ENCODE measurements at places on chromosomes 3 and 15.

- DNase-seq = no peak
Measured at GRCh38 chr15:72800833-72801481, 17.4 kb upstream of the ADPGK start.

GRCh38 chr15:57135800-57136199 lies 217.4 kb downstream of the TCF12 start:
- DNase-seq = no peak

DNA sequence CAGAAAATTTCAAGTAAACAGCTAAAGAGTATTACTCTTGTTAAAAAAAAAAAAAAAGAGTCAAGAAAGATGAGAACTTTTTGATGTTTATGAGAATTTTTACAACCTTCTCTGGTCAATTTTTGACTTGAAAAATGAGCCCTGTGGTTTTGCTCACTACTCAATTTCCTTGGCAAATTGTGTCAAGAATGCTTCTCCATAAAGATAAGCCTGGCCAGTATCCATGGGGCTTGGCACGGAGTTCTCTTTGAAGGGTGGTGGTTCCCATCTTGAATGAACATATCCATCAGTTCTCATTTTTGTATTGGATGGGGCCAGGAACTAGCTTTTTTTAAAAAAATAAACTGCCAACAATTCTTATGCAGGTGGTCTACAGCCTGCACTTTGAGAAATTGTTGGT lies 179.9 kb downstream of the RYR3 start:
- DNase-seq = no peak

GRCh38 chr3:117105686-117106085 lies 396.1 kb downstream of the TUSC7 start:
- DNase-seq = no peak

DNA sequence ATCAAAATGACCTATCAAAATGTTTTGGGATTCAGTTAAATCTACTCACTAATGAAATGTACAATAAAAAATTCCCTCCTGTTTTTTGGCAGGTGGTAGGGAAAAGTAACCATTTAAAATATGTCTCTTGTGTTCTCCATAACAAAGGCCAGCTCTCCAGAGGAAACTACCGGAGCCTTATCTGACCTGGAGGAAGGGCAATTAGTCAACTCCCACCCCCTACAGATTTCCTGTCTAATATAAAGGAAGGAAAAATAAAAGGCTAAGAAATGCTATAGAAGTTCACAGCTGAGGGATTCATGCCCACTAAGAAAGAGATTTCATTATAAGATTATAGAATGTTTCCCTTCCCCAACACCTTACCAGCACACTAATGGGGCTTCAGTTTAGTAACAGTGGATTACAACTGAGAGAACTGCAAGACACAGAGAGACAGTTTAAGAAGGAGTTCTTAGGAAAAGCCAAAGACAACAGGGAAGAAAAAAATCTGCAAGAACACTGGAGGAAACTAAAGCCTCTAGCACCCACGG lies 376.5 kb upstream of the KCNMB2 start:
- no peak for DNase-seq

DNA sequence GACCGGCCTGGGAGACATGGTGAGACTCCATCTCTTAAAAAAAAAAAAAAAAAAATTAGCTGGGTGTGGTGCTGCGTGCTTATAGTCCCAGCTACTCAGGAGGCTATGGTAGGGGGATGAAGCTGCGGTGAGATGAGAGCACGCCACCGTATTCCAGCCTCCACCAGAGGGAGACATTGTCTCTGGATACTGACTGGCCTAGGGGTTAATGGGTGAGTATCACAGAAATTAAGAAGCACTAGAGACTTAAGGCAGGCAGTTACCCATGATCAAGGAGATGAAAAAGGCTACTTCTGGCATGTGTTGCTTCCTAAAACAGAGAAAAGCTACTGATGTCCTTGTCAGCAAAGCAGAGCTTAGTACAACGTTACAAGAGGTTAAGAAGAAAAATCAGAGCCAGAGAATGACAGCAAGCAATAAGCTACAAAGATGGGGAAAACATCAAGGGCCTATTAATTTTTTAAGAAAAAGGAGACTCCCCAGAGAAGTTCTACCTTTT lies 8.6 kb downstream of the TFRC start:
- peak; percentile 67 for DNase-seq

GRCh38 chr3:187740421-187741399 lies 4.6 kb downstream of the BCL6 start:
- peak; percentile 80 for DNase-seq

DNA sequence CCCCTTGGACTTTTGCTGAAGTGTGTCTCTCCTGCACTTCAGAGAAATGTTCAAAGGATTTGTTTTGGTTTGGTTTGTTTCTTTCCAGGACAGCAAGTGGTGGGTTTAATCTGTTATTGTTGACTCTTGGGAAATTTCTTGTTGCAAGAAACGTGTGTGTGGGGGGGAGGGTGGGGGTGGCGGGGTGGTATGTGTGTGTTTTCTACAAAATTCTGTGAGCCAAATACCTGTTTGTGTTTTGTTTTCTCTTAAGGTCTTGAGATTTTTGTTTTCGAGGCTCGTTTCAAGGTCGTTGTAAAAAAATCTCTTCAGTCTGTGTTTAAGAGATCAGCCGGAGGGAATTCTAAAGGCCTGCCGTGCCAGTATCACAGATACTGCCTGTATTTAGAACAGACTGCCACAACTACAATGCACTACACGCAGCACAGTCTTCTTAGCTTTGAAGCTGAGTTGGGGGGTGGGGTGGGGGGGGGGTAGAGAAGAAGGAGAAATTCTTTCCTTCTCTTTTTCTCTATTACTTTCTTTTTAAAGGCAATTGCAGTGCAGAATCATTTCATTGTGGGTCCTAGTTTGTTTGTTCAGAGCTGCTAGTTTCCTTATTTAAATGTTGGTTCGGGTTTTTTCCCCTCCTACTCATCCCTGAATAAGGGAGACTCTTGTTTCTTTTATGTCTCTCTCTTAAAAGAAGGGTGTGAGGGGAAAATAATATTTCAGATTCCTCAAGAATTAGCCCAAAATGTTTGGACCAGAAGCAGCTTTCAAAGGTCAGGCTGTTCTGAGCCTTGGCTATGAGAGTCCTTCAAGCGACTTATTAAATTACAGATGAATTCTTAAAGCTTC lies 1.4 kb upstream of the BCL6 start:
- DNase-seq = peak; percentile 25

GRCh38 chr3:16503191-16503776 lies 10.2 kb downstream of the RFTN1 start:
- DNase-seq = no peak

DNA sequence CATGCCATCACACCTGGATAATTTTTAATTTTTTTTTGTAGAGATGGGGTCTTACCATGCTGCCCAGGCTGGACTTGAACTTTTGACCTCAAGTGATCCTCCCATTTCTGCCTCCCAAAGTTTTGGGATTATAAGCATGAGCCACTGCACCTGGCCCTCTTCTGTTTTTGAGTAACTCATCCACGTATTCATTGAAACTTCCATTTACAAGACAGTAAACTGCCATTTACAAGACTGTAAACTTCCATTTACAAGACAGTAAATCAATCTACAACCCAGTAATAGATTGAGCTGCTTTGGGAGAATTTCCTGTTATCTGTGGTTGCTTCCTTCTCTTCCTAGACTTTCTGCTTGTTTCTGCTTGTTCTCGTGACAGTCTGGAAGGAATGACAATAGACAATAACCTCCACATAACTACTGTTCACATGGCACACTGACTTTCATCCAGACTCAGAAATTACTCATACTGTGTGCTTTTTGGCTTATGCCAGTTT lies 114.7 kb upstream of the CCNL1 start:
- no peak for DNase-seq

DNA sequence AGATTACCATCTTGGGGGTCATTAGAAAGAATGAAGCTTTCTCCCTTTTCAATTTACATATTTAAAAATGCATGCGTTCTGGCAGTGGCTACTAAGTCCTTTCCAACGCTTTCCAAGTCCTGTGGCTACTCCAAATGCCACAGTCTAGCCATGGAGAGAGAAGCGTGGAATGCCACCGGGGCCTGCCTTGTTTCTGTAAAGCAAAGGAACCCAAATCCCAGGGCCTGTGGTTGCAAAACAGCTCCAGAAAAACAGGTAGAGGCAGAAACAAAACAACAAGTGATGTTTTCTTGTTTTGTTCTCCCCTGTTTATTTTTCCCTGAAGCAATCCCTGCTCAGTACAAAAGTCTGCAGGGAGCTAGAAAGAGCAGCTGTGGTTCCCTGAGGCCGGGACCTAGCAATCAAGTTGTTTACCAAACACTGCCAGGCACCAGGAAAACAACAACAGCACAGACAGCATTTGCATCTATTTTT lies 85.5 kb downstream of the FOXP1 start:
- no peak for DNase-seq

DNA sequence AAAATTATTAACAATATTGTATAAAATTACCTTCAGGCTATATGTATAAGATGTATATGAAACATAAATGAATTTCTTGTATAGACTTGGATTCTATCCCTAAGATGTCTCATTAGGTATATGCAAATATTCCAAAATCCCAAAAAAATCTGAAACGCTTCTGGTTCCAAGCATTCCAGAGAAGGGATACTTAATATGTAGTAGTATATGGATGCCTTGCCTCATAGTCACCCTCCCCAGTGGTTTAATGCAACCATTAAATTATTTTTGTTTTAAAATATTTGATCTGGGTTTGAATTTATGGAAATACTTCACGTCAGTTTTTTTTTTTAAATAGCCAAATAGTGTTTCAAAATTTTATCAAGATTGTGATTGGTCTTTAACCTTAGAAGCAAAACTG lies 27.2 kb downstream of the PLCL2 start:
- DNase-seq = no peak
